Left kidney (tissue), 8 donors: ENCODE measurements at places on chromosomes 13 and 19. TPM values are rescaled to one million over a fixed set of nuclear protein-coding genes. Genes with fewer than 3 reads are reported as not detected.

DNA sequence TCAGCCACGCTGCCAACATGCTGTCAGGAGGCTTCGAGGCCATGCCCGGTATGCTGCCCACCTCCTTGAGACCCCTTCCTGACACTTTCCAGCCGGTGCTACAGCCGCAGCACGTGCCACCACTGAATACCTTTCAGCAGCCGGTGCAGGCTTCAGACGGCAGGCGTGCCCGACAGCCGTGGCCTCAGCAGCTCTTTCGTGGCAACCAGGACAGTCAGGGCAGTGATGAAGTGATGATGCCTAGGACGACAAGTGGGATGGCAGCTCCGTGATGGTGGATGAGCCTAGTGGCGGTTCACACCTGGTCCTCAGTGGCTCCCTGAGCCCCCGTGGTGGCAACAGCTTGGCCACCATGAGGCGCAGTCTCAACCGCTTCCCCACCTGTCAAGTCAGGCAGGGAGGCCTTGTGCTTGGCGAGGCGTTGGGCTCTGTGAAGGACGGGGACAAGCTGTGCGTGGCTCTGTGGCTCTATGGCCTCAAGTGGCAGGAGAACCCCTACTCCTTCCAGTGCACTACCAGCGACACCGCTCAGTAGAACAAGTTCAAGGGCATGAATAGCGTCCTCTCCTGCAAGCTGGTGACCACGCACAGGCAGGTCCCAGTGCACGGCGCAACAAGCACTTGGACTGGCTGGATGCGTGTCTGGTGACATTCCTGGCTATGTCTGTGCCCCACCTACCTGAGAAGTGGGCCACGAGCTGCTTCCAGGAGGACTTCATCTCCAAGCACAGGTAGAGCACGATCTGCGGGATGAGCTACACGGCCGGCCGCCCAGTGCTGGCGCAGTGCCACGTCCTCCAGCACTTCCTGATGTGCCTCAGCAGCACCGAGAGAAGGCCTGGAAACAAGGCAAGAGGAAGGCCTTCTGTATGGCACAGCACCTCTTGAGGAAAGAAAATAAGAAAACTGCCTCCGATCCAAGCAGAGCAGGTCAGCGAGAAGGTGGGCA is 18.2 kb upstream of the ZNF14 start:
- DNase-seq = no peak

- peak; percentile 99 for DNase-seq
Measured at GRCh38 chr19:19900729-19901444, at the start of gene ZNF93. Gene ZNF93 (plus strand): TSS chr19:19900946. CDS start chr19:19901089, 143 bp downstream.

GRCh38 chr19:53707278-53707677 is 75.5 kb downstream of the DPRX start:
- no peak for DNase-seq

DNA sequence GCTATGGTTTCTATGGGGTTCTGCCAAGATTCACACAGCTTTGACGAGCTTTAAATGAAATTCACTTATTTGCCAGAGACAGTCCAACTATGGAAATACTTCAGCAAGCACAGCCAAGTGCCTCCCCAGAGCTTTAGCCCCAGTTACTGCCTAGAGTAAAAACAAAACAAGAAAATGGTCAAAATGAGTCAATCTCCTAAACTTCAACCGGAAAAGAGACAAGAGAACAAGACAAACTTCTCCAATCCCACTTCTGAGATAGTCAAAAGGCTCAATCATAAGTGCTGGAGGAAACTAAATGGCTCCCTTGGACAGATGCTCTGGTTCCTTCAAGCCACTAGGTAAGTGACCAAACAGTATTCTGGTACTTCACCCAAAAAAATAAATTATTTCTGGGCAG is 65.8 kb downstream of the KATNAL1 start:
- DNase-seq = no peak

DNA sequence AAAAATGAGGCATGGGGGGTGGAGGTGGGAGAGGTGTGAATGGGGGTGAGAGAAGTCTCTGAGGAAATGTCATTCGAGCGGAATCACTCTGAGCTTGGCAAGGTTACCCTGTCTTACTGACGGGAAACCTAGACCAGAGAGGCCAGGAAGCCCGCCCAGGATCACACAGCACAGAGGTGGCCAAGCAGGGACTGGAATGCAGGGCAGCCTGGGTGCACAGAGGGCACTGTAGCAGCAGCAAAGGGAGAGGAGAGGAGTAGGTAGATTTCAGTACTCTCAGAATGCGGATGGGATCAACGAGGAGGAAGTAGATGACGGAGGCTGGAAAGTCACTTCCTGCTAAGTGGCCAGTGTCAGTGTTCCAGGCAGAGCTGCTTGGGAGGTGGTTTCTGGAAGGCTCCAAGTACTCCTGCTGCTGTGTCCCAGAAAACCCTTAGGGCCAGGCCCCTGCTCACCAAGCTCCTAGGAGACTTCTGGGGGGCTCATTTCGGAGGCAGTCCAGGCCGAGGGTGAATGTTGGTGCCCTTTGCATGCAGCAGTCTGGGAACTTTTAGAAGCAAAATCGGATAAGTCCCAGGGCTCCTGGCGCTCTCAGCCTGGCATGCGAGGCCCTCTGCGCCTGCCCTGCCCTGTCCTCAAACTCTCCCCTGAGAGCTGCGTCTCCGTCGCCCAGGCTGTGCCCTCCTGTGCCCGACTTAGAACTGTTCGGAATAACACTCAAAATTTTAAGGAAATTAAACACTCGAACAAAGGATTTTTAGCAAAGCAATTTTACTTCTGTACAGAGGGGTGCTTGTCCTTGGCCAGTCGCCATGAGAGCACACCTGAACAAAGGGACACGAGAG is 33.5 kb downstream of the DNM2 start:
- DNase-seq = no peak

- DNase-seq = no peak
Measured at GRCh38 chr13:102968572-102969228, 97.5 kb downstream of the SLC10A2 start.

DNA sequence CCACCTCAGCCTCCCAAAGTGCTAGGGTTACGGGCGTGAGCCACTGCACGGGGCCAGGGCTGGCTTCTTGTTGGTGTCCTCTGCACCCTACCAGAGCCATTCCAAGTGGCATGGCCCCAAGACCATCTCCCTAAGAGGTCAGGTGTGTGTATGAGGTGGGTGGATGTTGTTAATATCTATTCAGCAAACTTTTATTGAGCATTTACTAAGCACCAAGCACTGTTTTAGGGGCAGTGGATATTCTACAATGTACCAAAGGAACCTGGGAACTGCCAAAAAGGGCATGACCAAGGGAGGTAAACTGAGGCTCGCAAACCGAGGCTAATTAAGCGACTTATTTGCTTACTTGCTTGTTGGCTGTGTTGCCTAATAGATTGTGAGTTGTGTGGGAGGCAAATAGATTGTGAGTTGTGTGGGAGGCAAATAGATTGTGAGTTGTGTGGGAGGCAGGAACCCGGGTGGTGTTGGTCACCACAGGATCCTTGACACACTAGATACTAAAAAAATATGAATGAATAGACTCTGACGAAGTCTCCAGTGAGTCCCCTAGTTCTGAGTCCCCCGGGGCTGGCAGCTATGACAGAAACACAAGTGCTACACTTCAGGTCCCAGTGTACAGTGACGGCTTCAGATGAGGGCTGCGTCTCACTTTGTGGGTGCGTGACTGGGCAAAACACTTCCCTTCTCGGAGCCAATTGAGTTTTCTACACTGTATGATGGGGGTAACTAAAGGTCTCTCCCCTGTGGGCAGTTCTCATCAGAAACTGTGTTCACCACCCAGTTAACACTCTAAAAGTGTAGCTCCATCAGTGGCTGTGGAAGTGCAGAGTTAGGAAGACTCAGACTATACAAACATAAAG is 5.0 kb upstream of the BICRA start:
- no peak for DNase-seq

- DNase-seq = no peak
Measured at GRCh38 chr13:111343186-111343805, 22.9 kb downstream of the TEX29 start.

- DNase-seq = no peak
Measured at GRCh38 chr19:29836409-29836825, 24.6 kb downstream of the CCNE1 start.

GRCh38 chr13:58729361-58729760 is 1097.8 kb downstream of the PCDH17 start:
- no peak for DNase-seq

DNA sequence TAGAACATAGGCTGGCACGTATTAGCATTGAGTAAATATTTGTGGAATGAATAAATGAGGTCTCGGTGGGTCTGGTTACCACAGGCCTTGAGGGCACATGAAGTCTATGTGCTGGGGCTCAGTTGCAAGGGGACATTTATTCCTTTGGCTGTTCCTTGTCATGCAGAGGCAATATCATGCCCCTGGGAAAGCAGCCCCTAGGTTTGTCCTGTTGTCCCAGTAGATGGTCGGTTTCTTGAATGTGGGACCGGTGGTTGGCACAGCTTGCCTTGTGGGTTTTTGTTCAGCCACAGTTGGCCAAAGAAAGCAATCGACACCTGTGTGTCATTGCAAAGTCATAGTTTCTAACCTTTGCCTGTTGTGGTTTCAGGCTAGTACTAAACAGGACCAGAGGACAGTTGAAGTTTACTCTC is 24.7 kb upstream of the GPR183 start:
- no peak for DNase-seq

DNA sequence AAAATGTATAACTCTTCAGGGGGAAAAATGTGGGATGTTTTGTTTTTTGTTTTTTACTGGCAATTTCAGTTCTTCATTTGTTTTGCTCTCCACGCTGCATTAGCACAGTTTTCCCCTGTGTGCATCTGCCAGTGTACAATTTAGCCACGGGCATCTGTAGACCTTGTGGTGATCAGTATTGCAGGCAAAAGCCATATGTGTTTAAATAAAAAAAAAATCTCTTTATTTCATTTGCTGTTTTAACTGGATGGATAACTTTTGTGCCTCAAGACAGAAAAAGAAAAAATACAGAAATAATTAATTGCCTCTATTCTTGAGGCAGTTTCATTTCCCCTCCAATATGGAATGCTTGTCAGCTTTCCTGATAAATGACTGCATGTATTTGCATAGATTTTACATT is 7.9 kb upstream of the MAB21L1 start:
- DNase-seq = no peak

DNA sequence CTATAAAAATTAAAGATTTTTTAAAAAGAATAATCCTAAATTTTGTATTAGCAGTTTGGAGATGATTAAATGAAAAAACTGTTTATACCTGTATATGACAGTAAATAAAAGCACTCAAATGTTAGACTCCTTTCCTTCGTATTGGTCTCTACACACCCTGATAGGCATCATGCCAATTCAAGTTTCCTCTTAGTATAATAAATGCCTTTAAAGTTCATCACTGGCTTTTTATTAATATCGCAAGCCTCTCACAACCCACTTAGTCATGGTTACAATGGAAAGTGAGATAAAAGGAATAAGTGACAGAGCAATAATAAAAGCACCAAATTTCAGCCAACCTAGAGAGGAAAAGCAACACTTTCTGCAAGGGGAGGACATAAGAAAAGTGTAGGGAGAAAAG is 102.2 kb downstream of the PIBF1 start:
- DNase-seq = no peak

GRCh38 chr13:112859817-112860190 is 109.2 kb upstream of the MCF2L start:
- DNase-seq = no peak

GRCh38 chr19:8128551-8128950 is 20.8 kb downstream of the FBN3 start:
- no peak for DNase-seq

DNA sequence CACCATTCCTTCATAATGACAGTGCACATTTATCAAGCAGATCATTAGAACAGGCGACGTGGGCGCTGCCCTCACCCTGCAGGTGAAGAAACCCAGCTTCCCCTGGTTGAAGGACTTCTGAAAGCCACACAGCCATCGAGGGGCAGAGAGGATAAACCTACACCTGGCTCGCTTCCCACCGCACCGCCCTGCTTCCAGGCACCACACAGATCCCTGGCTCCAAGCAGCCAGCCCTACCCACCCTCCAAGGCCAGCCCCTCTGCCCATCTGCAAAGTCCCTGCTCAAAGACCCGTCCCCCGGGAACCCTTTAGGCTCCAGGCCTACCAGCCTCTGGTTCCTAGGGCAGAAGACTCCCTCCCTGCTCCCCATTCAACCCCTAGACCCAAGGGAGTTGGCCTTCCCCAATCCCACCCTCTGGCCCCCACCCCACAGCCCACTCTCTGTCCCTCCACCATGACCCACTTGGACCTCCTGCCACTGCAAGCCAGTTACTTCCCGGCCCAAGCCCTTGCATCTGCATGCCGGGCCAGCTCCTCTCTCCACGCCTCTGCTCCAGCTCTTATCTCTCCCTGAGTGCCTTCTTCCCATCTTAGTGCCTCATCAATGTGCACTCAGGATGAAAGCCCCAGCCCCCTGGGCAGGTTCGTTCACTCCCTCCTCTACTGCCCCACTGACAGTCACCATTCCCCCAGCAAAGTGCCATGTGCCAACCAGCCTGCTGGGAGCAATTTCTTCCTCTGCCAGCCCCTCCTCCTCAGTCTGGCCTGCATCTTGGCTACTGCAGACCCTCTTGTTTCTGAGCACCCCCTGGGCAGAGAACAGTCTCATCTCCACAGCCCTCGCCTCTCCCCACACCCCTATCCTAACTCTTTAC is 28.0 kb downstream of the PEPD start:
- DNase-seq = no peak

- DNase-seq = no peak
Measured at GRCh38 chr13:25529425-25529824, 157.7 kb downstream of the ATP8A2 start.

GRCh38 chr13:81381560-81381959 is 1040.6 kb upstream of the SPRY2 start:
- no peak for DNase-seq

KLK4 gene
- not detected for polyA plus RNA-seq

CNN1 gene
- polyA plus RNA-seq = 3.0 TPM

ICAM1 gene
- polyA plus RNA-seq = 4.7 TPM

LGI4 gene
- 2.3 TPM for polyA plus RNA-seq

DOCK6 gene
- 49.3 TPM for polyA plus RNA-seq

PROZ gene
- polyA plus RNA-seq = 2.3 TPM
